Liver (tissue), 10 donors: ENCODE measurements at places on chromosomes 13 and 19.

DNA sequence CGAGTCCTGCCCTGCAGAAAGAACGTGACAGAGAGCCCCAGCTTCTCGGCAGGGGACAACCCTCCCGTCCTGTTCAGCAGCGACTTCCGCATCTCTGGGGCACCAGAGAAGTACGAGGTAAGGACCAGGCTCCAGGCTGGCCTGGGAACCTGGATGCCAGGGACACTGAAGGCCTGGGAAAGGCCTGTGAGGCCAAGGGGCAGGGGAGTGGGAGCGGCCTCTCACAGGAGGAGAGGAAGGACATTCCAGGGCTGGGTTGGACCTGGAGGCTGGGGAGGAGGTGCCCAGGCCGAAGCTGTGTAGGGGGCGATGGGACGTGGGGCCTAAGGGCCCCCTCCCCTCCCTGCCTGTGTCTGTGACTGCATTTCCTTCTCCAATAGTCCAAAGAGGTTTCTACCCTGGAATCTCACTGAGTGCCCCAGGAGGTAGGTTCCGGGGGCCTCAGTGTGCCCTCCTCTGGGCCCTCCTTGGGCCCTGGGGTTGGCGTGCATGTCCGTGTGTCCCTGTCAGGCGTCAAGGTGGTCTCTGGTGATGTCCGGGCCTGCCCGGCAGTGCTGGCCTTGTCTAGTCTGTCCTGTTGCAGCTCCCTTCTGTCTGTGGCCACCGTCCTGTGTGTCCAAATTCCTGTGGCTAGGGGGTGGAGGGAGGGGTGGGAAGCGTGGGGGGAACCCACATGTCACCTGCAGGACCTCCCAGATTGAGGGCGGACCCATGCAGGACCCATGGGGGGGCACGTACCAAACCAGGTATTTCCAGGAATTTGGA, 16.9 kb upstream of the CD22 start:
- DNase-seq: no peak

- no peak for DNase-seq
These were observed 32.1 kb downstream of the TSHZ3 start for GRCh38 chr19:31317093-31317492.

DNA sequence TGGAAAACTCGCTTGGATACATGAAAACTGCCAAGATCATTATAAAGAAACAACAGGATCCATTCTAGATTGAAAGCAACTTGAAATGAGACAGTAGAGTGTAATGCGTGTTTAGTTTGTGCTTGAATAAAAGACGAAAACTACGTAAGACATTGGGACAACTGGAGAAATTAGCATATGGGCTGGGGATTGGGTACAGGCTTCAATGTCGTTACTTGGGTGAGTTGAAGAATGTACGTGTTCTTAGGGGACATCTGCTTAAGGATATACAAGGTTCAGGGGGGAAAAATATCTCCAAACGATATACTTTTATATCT, 471 bp upstream of the ERVK3-1 start:
- no peak for DNase-seq

GRCh38 chr13:47628666-47629065, 372.4 kb downstream of the SUCLA2 start:
- DNase-seq: no peak

- no peak for DNase-seq
These were observed 421.0 kb upstream of the KLF12 start for GRCh38 chr13:74555276-74555625.

DNA sequence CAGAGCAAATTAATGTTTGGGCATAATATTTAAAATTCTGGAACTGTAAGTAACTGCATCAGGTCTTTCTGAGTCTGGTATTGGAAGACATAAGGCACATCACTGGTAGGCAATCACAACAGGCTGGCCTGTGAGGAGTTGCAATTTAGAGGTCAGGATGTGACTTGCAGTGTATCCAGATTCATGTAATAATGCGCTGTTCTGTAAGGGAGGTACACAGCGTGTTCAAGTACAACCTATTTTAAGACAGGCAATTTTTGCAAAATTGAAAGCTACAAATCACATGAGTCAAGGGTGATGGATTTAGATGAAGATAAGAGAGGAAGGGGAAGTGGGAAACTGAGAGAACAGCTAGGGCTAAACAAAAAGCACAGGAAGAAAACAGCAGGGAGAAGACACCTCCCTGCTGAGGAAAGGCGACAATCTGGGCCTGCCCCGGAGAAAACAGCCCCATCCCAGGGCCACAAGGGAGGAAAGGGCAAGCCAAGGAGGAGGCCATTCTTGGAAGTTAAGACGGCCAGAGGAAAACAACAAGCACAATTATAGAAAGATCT, 138.1 kb downstream of the LACC1 start:
- no peak for DNase-seq

DNA sequence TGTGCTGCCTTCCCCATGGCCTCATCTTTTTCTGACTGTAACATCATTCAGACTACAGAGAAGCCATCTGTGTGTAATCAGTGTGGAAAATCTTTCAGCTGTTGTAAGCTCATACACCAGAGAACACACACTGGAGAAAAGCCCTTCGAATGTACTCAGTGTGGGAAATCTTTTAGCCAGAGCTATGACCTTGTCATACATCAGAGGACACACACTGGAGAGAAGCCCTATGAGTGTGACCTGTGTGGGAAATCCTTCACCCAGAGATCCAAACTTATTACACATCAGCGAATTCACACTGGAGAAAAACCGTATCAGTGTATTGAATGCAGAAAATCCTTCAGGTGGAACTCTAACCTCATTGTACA, 17.2 kb upstream of the ZNF8 start:
- no peak for DNase-seq

GRCh38 chr19:640161-640558, 481 bp downstream of the FGF22 start:
- no peak for DNase-seq

DNA sequence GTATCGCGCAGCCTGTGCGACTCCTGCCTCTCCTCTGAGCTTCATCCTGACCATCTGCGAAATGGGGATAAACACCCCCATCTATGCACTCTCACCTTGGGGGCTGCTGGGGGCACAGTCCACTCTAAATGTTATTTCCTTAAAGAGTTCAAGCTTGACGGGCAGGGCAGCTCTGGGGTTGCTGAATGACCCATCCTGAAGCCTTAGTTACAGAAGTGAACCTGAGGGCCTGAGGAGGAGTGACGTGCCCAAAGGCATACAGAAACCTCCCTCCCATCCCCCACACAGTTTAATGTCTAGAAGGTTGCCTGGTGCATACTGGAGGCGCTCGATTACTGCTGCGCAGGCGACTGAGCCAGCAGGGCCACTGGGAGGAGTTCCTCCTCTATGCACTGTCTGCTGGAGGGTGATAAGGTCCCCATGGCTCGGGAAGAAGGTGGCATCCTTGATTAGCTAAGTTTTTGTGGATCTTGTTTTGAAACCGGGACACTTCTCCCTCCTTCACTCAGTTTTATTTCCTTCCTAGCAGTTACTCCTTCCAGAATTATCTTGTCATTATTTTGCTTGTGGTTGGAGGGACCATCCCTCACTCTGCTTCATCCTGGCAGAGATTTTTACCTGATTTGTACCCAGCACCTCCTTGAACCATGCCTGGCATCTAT, 572 bp upstream of the FKBP8 start:
- DNase-seq: peak; percentile 86

GRCh38 chr13:34417896-34418295, 524.2 kb upstream of the NBEA start:
- DNase-seq: no peak

DNA sequence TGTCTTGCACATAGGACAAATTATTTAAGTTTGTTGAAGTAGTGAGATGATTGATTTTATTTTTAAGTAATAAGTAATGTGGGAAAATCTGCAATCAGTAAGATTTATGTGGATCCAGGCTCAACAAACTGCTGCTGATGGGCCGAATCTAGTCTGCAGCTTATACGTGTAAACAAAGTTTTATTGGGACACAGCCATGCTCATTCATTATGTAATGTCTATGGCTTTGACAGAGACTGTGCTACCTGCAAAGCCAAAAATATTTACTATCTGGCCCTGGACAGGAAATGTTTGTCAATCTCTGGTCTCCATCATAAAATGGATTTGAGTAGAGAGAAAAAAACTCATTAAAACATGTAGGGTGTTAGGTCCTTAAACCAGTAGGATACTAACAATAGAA, 728.0 kb downstream of the GPC5 start:
- no peak for DNase-seq

DNA sequence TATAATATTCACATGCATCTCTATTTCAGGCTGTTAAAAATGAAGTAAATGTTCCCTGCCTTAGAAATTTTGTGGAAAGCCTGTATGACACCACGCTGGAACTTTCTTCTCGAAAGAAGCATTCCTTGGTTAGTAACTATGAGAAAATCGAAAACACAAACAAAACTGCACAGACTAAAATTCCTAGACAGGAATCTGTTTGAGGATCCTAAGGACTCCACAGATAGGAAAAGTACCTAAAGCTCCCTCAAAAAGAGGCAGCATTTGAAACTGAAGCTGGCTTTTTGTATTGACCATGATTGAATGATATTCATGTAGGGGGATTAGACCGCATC, 103.4 kb downstream of the FRY start:
- DNase-seq: no peak

GRCh38 chr19:55640043-55640576, 692 bp upstream of the ZNF580 start:
- DNase-seq: peak; percentile 62

GRCh38 chr19:15291548-15292021, 40.8 kb downstream of the BRD4 start:
- no peak for DNase-seq

GRCh38 chr13:42626176-42626860, 52.4 kb downstream of the TNFSF11 start:
- DNase-seq: no peak

GRCh38 chr19:23547156-23547555, 139.9 kb downstream of the ZNF675 start:
- DNase-seq: no peak

DNA sequence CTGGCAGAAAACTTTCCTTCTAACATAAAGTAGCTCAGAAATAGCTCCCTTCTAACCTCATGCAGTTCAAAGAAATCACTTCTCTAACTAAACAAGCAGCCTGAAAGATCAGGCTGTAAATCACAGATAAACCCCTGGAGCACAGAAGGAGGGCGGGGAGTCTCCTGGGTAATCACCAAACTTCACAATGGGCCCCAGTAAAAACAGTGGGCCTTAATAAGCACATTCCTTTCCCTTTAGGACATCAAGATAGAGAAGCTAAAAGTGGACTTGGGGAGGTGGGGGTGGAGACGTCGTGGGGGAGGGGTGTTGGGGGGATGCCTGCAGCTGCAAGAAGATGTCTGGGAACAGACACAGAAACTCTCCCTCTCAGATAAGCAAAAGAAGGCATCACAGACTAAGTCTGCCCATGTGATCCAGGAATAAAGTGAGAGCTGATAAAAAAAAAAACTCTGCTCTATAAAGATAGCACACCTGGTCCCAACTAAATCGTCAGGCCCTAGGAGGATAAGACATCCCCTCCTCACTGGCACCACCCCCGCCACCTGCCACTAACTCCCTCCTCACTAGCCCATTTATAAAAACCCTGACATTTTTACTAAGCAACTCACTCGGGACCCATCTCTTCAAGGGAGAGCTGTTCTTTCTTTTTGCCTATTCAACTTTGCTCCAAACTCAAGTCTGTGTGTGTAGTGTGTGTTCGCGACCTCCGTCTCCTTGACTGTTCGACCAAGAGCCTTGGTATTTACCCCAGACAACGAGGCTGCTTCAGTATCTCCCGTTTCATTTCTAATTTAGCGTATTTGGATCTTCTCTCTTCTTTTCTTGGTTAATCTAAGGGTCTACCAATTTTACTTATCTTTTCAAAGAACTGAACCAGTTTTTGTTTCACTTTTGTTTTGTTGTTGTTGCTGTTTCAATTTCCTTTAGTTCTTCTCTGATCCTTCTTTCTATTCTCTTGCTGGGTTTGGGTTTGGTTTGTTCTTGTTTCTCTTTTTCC, 31.7 kb downstream of the DNAJC15 start:
- no peak for DNase-seq

DNA sequence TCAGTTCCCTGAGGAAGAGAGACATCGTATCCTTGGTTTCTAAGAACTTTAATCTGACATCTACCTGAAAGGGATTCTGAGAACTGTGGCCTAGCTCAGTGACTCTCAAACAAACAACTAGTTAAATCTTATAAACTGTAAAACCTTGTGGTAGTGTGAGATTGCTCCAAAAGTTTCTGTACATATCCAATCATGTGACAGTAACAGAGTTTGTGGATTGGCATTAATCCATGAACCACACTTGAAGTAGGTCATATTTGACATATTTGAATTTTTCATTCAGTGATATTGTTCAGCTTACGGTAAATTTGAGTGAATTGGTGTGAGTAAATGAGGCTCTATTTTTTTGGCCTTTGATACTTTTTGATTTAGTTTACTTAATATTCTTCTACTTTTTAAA, 15.0 kb downstream of the TDRD3 start:
- no peak for DNase-seq

DNA sequence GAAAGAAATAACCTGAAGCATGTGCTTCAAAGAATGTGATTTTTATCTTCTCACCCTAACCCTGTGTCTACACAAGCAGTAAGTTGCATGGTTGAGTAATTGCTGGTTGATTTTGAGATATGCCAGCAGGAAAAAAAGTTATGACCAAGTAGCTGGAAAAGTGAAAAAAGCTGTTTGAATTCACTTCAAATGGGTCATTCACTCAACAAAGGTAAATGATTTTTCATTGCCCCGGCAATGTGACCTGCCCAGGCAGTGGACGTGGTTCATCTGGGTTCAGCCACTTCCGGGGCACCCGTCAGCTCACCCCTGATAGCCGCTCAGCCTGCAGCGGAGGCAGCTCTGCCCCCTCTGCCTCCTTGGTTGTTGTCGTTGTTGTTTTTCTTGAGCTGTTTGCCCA, 18.5 kb downstream of the TNFRSF19 start:
- no peak for DNase-seq

DNA sequence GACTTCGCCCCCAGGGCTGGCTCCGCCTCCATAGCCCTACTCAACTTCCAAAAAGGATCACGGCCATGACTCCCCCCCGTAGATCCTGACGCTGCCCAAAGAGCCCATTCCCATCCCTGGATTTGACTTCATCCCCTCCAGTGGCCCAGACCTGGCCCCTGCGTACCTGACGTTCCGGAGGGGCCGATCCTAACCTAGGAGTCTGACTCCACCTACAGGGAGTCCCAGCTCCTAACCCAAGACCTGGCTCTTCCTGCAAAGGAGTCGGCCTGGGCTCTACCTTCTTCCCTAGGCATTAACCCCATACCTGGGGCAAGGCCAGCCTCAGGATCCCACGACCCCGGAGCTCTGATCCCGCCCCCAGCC, 10.8 kb downstream of the STAP2 start:
- no peak for DNase-seq

GRCh38 chr19:44567745-44568144, 38.3 kb upstream of the CEACAM20 start:
- DNase-seq: no peak

GRCh38 chr13:37085606-37086005, 19.9 kb downstream of the CSNK1A1L start:
- DNase-seq: no peak
